EL (cell line): ENCODE measurements at places on chromosomes 6 and 20.
A peak's percentile ranks its signal among the peaks of the same experiment; 100 is the strongest.

- no peak for DNase-seq
These were observed 76.0 kb downstream of the LCA5 start for GRCh38 chr6:79461205-79461604.

DNA sequence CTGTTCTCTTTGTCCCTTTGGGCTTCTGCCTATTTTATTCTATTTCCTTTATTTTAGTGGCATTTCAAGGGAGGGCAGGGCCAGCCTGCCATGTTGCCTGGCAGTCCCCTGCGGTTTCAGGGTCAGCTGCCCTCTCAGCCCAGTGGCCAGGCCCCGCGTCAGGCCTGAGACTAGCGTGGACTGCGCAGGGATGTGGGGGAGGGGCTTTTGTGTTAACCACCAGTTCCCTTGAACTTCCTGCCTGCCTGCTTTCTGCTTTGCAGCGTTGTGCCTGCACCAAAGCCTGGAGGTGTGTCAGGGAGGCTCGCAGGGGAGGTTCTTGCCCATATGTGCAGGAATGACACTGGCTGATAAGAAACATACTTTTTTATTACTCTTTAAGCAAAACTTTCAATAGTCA, 157.6 kb downstream of the SLC35B3 start:
- no peak for DNase-seq

DNA sequence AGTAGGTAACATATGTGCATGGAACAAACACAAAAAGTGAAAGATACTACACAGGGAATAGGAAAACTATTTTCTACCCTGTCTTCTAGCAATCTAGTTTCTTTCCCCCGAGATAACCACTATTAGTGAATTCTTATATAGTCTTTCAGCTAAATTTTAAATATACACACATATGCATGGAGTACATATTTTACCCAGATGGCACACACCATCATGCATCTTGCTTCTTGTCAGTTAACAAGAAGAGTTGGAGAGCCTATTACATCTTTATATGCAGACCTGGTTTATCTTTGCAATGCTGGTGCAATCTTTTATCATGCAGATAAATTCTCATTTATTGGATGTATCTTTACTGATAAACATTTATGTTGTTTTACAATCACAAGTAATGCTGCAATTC, 100.4 kb downstream of the OTOR start:
- no peak for DNase-seq

DNA sequence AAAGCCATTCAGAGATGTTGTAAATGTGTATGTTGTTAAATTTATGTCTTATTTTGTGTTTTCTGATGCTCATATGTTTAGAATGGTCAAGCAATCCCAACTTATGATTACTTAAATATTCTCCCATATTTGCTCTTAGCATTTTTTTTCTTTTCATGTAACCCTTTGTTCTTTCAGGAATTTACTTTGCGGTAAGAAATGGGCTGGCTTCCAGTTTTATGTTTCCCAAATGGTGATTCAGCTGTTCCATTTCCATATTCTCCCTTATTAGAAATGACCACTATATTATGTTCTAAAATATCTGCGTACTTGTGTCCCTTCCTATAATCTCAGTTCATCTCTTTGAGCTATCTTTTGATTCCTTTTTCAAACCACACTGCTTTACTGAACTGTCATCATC, 113.7 kb downstream of the CDH26 start:
- DNase-seq = no peak

- no peak for DNase-seq
These were observed 184.0 kb upstream of the HDDC2 start for GRCh38 chr6:125485757-125486156.

DNA sequence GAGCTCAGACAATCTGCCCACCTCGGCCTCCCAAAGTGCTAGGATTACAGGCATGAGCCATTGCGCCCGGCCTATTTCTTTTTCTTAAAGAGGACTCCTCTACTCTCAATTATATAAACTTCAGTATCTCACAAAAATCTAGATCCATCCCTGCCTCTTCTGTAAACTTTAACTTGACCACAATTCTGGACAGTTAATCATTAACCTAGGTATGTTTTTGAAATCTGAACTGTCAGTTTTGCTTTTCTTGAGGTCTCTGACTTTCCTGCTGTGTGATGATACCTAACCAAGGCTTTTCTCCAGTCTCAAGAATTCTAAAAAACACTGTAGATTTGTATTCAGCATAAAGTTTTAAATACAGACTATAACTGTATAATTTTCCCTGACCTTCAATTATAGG, 388.2 kb upstream of the SYNCRIP start:
- DNase-seq = no peak

GRCh38 chr6:70735513-70735912, 67.8 kb downstream of the SMAP1 start:
- DNase-seq = no peak

- no peak for DNase-seq
These were observed 680 bp upstream of the MTCH1 start for GRCh38 chr6:36986704-36987047.

- peak; percentile 15 for DNase-seq
These were observed 142.6 kb downstream of the ARHGAP18 start for GRCh38 chr6:129567374-129567773.
